ENCODE measurements at places on chromosomes 3 and 15.

DNA sequence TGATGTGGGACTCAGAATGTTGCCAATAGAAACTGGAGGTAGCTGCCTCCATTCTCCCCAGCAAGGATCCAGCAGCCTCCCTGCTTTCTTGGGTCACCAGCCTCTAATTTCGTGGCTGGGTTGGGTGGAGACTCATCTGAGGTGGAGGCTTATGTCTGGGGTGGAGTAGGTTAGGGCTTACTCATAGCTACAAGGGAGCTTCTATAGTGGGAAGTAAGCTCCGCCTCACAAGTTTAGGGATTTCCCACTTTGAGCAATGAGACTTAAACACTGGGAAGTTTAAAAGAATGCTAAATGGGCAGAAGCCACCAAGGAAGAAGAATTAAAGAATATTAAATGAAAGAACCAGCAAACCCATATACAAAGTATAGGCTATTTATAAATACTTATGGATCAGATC is 63.8 kb downstream of the GJD2 start:
- no peak for DNase-seq

GRCh38 chr3:27354588-27355203 is 14.5 kb downstream of the NEK10 start:
- DNase-seq, result no peak

DNA sequence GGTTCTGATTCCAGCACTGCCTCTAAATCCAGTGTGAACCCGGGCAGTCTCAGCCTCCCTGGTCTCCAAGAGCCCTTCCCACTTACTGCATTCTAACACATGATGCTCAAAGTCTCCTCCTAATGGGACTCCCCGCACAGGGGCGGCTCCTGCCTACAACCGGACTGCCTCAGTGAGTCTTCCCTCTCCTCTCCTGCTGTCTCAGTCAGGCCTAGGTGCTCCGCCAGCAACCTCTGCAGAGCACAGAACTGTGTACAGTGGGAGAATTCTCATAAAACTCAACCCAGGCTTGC is 28.9 kb downstream of the TBC1D2B start:
- no peak for DNase-seq

DNA sequence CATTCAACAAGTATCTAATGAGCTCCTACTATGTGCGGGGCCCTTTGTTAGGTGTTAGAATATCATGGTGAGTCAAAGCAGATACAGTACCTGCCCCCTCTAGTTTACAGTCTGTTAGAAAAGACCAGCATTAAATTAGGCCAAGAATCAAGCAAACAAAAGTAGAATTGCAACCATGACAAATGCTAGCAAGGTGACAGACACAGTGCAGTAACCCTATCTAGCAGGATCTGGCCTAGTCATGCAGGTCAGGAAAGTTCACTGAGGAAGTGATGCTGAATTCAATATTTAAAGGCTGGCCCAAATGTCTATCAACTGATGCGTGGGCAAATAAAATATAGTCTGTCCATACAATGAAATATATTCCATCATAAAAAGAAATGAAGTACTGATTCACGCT is 200.7 kb downstream of the RORA start:
- DNase-seq, result no peak

DNA sequence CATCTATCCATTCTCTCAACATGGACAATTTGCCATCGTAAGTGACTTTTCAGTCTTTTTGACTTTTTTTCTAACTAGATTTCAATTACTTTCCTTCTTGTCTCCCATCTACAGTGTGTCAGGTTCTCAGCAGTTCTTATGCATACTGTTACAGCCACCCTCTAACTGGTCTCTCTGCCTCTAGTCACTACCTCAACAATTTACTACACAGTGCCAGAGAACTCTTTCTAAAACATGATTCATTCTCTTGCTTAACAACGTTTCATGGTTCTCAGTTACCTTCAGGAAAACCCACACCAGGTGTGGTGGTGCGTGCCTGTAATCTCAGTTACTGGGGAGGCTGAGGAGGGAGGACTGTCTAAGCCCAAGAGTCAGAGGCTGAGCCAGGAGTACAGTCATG is 95.4 kb downstream of the DIPK2A start:
- DNase-seq, result no peak

GRCh38 chr3:152314677-152315353 is 46.1 kb downstream of the MBNL1 start:
- DNase-seq, result no peak

DNA sequence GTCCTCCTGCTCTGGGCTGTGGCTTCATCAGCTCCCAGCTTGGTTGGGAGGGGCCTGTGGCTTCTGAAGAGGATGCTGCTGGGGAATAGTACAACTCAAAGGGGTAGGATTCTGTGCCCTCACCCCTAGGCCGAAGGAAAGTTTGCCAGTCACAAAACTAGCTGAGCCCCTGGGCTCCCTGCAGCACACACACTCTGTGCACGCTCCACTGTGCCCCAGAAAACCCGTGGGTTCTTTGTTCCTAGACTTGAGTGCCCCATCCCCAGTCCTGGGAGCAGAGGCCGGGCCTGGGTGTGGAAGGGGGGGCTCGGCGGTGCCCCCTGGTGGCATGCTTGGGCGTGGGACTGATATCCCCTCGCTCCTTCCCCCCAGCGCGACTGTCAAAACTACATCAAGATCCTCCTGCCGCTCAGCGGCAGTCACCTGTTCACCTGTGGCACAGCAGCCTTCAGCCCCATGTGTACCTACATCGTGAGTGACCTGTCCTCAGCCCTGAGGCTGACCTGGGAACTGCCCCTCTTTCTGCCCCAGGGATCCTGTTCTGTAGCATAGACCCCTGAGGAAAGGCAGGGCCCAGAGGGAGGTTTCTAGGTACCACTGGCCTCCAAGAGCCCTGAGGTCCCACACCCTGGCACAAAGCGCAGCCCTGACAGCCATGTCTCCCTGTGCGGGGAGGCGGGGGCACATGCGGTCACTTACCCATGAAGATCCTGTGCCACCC is 14.2 kb downstream of the CIB1 start:
- no peak for DNase-seq

DNA sequence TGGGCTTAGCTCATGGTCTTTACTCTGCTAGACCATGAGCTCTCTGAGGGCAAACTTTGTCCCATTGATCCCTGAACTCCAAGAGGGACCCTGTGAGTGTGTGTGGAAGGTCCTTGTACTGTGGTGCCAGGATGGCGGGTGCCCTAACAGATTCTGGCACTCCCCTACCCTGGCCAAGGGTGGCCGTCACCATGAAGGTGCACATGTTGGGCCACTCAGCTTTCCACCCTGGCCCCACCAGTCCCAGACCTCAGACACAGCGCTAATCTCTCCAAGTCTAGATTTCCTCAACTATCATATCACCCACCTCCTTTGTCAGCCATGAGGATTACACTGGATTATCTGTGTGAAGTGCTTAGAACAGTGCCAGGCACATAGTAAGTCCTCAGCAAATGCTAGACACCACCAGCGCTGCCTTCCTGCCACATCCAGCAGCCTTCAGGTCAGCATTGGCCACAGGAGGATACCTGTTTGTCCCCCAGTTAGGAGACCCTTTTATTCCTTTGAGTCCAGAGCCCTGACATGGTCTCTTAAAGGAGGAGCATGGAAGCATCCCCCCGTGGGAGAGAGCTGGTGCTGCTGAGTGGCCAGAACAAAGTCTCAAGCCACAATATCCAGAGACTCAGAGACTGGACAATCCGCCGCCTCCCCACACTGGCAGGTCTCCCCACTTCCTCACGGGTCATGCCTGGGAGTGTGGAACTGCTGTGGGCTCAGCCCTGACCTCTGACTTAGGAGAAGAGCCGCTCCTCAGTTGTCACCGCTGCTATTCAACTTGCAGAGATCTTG is 44.5 kb upstream of the SLCO2A1 start:
- DNase-seq, result no peak

DNA sequence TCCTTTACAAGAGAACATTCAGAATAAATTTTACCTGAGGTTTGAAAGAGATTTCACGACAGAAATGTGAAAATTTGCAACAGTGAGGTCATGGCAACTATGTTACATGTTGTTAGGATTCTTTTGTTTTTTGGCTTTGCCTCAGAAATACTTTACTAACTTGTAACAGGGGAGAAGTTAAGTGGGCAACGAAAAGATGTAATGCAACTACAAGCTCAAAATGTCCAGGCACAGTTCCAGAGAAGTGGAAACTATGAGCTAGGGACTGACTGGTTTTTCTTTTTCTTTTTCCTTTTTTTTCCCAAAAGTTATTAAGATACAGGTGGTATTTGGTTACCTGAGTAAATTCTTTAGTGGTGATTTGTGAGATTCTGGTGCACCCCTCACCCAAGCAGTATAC is 111.5 kb upstream of the PPP2R3A start:
- DNase-seq, result no peak

DNA sequence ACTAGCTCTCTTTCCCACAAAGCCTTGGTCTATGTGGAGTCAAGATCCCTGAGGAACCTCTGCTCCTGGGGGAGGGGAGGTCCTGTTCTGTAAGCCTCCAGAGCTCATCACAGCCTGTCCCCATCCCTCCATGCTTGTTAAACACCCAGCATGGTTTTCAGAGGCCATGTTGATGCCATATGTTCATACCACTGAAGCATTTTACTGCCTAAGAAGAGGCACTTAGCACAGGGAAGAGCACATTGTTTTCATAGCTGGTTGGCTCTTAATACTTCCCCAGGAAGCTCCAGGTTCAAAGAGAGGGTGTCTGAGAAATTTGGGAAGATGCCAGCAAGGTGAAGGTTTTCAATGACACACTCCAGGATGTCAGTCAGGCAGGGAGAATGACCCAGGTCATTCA is 25.6 kb downstream of the CPNE4 start:
- DNase-seq, result peak; percentile 31

- no peak for DNase-seq
Measured at GRCh38 chr15:70902107-70902506, 9.5 kb downstream of the LRRC49 start.

- DNase-seq, result peak; percentile 2
Measured at GRCh38 chr15:57667171-57667849, 39.2 kb upstream of the POLR2M start.

DNA sequence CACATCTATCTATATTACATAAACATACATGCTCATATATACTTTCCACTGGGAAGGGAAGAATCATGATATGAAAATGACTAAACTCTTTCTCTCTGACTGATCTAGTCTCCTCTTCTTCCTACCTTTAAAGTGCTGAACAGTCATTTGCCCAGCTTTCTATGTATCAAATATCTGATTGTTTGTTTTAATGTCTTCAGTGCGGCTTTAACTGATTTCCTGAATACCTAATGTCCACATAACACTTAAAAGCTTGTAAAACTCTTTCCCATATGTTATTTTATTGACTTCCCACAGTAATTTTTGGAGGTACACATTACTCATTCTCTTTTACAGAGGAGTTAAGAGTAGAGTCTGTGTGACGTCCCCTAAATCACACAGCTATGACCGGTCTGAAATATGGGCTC is 28.2 kb downstream of the CPOX start:
- DNase-seq, result peak; percentile 6

DNA sequence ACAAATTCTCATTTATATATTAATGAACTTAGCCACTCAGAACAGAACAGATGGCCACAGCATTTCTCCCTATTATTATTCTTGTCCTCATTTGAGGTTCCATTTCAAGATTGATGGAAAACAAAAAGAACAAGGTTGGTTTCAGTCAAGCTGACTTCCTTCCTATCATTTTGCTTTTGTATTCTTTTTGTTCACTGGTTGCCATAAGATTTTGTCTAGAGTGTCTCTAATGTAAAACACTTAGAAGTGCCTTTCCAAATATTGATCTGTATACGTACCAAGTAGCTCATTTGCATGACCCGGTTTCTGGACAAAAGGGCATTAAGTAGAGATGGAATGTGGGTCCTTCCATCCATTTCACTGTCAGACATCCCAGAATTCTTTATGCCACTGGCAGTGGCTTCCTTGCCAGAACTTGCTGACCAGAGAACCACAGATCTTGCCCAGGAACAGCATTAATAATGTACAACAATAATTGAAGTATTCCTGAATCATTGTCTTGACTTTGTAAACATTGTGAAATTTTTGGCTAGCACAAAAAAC is 63.8 kb downstream of the PEX5L start:
- peak; percentile 18 for DNase-seq

- DNase-seq, result no peak
Measured at GRCh38 chr3:144289057-144289456, 317.4 kb downstream of the DIPK2A start.

DNA sequence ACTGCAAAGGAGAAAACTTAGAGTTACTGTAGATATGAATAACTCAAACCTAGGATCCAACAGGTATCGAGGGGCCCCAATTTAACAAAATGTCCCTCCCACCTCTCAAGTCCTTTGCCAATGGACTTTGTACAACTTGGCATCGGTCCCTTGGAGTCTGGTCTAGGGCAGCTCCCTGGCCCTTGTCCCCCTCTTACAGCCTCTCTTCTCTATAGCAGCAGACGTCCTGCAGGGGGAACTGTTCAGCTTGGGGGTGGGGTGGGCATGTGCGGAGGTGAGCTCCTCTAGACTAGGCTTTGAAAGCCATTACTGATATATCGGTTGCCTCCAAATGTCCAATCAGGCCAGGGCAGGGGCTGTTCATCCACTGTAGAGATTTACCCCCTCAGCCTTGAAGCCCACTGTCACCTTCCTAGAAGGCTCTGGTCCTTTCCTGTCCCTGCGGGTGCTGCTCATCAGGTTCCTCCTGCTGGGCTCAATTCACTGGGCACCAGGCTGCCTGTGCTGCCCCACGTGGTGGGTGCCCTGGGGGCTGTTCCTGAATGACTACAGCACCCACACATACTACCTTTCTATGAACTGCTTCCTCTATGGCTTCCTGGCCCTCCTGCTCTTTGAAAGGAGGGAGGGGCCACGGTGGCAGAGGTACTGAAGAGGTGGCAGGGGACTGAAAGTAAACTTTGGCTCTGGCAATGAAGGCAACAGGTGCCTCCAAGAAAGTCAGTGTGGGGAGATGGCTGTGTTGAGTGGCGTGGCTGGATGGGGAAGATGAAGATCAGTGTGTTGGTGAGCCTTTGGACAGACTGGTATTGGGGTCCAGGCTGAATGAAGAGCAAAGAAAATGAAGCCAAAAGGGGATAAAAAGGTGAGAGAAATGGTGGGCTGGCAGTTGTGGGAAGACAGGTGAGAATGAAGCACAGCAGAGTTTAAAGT is 78.8 kb upstream of the MEX3B start:
- DNase-seq, result no peak

DNA sequence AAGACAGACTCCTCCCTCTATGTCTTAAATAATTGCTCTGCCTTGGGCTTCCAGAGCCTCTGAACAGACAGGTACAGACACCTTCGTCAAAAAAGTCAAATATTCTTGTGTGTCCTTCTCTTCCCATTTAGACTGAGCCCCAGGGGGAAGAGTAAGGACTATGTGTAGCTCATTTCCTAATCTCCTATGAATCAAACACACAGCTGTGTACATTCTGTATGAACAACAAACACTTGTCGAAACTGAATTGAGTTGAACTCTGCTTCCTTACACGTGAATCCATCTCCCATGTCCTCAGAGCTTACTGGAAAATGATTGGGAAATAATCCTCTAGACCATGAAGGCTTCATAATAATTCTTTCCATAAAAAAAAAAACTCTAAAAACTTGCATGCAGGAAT is 80.8 kb downstream of the MOBP start:
- DNase-seq, result no peak

DNA sequence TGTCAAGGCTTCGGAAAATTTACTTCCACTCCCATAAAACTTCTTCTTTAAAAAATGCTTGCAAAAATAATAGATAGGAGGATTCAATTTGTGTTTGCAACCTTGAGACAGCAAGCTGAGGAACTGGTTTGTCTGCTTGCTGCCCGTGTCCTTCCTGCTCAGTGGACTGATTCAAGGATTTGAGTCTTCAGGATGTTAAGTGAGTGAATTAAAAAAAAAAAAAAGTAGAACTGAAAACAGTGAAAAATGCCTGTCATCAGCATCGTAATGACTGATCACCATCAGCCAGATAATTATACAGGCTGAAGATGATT is 453.7 kb downstream of the FGF12 start:
- peak; percentile 49 for DNase-seq

All from NCI-H510A treated with DMSO at 0.1 percent for 48 hours (cell line).